NCI-H1105 treated with DMSO at 0.1 percent for 48 hours (cell line): ENCODE measurements at places on chromosomes 13 and 19.

DNA sequence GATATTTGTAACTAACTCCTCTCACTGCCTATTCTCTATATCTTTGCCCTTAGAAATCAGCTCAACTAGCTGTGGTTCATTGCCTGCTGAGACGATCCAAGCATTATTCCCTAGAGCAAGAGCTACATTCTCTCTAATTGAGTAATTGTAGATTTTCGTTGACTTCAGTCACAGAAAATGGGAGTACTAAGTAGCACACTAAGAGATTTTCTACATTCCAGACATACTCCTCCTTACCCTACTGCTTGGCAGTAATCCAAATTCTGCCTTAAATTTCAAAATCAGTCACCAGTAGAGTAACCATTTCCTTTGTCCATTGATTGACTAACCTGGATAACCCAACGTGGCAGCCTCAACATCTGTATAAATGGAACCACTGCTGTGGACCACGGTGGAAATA, 1786.8 kb downstream of the SLITRK5 start:
- no peak for DNase-seq

DNA sequence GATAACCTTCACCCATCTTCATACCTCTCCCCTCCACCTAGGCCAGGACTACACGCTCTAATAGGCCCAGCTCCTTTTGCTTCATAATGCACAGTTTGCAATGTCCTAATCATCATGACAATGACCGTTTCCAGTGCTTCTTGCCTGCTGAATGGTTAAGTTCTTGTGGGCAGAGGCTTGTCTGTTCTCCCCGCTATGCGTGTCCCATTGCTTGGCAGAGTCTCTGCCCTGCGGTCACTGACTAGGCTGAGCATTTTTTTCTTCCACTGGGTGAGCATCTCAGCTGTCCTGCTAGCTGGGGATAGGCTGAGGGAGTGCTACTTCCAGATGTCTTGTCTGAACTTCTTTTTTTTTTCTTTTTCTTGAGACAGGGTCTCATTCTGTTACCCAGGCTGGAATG, 314.7 kb downstream of the UQCRFS1 start:
- no peak for DNase-seq

GRCh38 chr19:54485851-54486250, 12.8 kb upstream of the CDC42EP5 start:
- no peak for DNase-seq

- DNase-seq = no peak
These were observed 154.3 kb upstream of the VSTM2B start for GRCh38 chr19:29371251-29372090.

GRCh38 chr19:27906081-27906480, 1306.9 kb downstream of the UQCRFS1 start:
- DNase-seq = no peak

DNA sequence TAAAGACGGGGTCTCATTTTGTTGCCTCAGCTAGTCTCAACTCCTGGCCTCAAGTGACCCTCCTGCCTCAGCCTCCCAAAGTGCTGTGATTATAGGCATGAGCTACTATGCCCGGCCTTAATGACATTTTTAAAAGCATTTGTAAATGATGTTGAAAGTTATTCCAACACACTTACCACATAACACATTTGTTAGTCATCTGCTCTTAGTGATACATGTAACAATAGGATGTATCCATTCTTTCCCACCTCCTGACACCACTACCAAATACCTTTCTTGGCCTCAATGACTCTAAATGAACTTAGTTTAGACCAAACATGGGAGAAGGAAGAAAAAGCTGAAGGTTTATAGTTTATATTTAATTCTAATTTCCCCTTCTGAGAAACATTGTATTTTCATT, 59.8 kb upstream of the MEDAG start:
- no peak for DNase-seq
